ENCODE measurements at places on chromosomes 1 and 21.

DNA sequence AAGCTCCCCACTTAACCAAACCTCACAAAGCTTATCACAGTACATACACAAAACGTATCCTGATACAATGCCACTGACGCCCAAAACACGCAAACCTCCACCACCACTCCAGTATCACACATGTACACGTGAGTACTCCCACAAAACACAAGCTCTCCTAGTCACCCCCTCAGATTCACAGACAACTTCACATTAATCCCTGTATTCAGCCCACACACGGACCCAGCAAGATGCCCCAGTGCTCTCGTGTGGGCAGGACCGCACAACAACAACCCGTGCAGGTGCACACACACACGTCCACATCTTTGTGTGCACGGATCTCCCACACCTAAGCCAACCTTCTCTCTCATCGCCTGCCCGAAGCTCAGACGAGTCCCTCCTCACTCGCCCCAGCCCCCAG, 17.6 kb downstream of the PADI1 start:
- no peak for DNase-seq

- no peak for DNase-seq
Observed at GRCh38 chr1:99619583-99619982, 26.3 kb upstream of the PALMD start.

GRCh38 chr1:59690171-59690930, 124.4 kb upstream of the HOOK1 start:
- DNase-seq: no peak

DNA sequence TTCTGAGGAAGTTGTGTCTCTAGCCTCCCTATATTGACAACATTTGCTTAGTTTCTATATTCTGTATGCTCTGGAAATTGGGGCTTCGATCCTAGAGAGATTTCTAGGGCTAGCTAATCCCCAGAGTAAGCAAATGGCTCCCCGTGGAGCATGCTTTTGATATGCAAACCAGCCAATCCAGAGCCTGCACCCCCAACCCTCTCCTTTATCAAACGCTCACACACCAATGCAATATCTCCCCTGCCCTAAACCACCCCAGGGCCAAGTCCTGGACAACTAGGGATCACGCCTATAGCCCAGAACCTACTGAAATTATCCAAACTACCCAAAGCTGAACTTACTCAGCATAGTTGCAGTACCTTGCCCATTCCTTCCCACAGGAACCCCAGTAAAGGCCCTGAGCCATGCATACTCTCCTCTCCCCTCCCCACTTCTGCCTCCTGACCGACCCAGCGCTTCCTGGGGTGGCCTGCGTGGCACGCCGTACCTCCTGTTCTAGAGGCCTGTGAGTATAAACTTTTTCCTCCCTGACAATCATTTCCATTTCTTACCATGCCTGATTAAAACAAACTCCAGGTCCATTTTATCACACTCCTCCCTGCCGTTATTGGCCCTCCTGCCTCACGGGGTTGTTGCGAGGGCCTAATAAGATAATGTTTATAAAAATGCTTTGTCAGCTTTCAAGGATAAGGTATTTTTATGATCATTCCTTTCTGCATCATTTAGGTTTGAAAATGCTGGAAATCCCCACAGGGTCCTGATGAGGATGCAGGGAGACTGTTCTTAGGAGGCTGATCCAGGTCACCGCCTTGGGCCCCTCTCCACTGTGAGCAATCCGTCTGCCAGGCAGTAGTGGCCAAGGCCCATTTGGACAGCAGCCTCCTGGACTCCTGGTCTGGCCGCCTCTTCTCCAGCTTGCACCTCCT, 102.7 kb downstream of the TENT5C start:
- DNase-seq: no peak

GRCh38 chr1:226973898-226974543, 33.9 kb downstream of the COQ8A start:
- DNase-seq: no peak

DNA sequence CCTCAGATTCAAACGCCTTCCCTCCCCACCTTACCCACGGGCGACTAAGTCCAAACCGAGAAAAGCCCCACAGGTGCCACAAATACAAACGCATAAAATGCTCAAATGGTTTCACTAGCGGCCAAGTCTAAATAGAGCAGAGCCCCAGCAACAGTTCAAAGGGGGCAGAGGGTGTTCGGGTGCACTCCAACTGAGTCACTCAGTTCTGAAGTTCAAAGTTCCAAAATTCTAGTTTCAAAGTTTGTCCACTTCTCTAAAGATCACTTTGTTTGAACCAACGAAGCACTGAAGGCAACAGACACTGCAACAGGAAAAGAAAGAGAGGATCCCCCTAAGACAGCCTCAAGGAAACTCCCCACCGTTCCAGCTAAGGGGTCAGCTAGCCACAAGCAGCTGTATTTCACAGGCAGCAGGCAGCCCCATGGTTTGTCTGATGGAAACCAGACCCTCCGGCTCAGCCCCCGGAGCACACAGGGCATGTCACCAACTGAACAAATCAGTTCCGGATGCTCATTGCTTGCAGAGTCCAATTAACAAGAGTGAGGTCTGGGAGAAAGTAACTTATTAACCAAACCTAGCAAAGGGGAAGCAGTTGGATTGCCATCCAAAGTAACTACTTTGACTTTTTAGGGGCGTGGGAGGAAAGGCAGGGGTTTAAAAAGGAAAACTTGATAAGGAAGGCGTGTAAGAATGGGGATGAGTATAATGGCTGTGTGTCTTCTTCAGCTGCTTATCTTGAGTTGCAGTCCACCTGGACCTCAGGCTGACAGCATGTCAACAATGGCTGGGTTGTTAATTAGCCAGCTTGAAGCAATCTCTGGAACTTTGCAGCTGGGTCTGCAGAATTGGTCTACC, 1423.9 kb upstream of the PRMT6 start:
- DNase-seq: no peak

GRCh38 chr1:243712941-243713340, 137.1 kb downstream of the AKT3 start:
- no peak for DNase-seq

- no peak for DNase-seq
Observed at GRCh38 chr1:31700468-31701090, 3.2 kb downstream of the COL16A1 start.

- DNase-seq: no peak
Observed at GRCh38 chr1:33255347-33256220, 708 bp upstream of the ZNF362 start.

DNA sequence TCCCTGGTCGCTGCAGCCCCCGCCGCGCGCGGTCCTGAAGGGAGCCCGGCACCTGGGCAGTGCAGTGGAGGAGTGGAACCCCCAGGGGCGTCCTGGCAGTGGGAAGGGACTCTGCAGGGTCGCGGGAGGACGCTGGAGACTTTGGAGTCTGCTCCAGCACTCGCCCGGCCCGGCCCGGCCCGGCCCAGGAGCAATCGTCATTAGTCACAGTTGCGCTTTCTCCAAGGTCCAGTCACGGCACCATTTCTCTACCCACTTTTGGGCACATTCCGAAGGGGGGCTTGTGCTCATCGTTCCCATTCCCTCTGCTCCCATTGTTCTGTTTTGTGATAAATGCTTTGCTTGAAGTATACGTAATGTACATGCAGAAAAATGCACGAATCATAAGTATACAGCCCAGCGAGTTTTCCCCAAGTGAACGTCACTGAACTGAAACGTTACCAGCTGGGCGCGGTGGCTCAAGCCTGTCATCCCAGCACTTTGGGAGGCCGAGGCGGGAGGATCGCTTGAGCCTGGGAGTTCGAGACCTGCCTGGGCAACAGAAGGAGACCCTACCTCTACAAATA, 999 bp downstream of the THAP3 start:
- DNase-seq: no peak

All from stimulated activated CD4-positive, alpha-beta T cell treated with anti-CD3 and anti-CD28 coated beads, Interleukin-15, amount 100 ng/mL, for 1 hour (primary cell).